Thyroid gland (tissue), 4 donors: ENCODE measurements at places on chromosomes 1 and 21. TPM values are rescaled to one million over a fixed set of nuclear protein-coding genes. Genes with fewer than 3 reads are reported as not detected.

Gene CR1L
- not detected for total RNA-seq

Gene FAM177B
- total RNA-seq = not detected

DNA sequence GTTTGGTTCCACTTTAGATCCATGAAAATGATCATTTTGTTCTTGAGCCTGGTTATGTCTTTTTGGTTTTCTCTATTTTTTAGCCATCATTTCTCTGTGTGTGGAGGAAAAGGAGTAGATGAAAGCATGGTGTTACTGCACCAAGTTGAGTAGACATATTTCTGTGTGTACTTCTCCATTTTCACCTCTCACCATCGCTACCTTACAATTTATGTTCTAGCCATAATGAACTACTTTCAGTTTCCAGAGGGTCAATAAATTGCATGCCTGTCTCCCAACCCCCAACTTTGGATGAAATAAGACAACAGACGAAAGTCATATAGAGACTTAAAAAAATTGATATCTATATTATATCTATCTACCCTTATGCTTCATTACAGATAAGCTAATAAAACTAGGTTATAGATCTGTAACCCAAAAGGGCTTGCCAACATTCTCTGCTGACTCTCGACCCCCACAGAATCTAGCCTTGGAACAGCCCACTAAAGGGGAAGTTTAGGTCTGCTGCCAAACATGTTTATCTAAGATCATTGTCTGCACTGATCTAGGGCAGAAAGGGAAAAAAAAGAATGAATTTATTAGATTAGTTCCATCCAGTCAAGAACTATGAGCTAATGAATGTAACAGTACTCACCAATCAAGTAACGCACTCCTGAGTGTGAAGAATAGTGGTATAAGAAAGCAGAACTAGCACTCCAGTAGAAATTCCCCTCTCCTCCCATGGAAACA lies 7.5 kb upstream of the MAN1A2 start:
- no peak overlapping the region for H3K4me3 ChIP-seq
- H3K27ac ChIP-seq = no peak overlapping the region
- H3K4me1 ChIP-seq = peaks cover 10% of the 10 kb centered on the region
- no peaks in the 10 kb centered on the region for H3K36me3 ChIP-seq
- no peak for DNase-seq

GRCh38 chr1:151144474-151145303 lies 1.7 kb downstream of the SEMA6C start:
- H3K36me3 ChIP-seq = no peaks in the 10 kb centered on the region
- no peak for DNase-seq
- no peaks in the 10 kb centered on the region for H3K27me3 ChIP-seq
- H3K4me3 ChIP-seq = peak overlapping the region; percentile 74

- no peak overlapping the region for H3K4me3 ChIP-seq
- H3K27me3 ChIP-seq = no peaks in the 10 kb centered on the region
- DNase-seq = no peak
- no peaks in the 10 kb centered on the region for H3K36me3 ChIP-seq
- no peak overlapping the region for H3K27ac ChIP-seq
Measured at GRCh38 chr1:227255086-227255732, 63.1 kb downstream of the CDC42BPA start.
